ENCODE measurements at places on chromosomes 2 and 18. TPM values are rescaled to one million over a fixed set of nuclear protein-coding genes. Genes with fewer than 3 reads are reported as not detected.
A peak's percentile ranks its signal among the peaks of the same experiment; 100 is the strongest.

GRCh38 chr2:110124939-110125691, 9.5 kb upstream of the MALL start:
- H3K27ac ChIP-seq, result no peak overlapping the region
- DNase-seq, result no peak
- no peaks in the 10 kb centered on the region for H3K36me3 ChIP-seq
- H3K27me3 ChIP-seq, result peaks cover 3% of the 10 kb centered on the region
- no peak overlapping the region for H3K4me3 ChIP-seq

DNA sequence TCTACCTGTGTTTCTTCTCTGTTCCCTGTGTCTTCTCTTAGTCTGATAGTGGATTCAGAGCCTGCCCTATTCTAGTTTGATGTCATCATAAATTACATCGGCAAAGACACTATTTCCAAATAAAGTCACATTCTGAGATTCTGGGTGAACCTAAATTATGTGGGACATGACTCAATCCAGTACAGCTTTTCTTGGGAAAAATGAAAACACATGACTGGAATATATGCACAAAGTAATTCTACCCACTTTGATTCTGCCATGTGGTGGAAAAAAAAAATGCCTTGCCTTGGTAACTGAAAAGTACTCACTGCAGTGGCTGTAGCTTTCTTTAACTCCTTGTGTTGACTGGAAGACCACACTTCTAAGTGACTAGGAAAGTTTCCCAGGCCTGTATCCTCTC, 73.7 kb downstream of the LRATD1 start:
- H3K4me3 ChIP-seq, result no peak overlapping the region
- peaks cover 50% of the 10 kb centered on the region for H3K27me3 ChIP-seq
- no peak overlapping the region for H3K27ac ChIP-seq
- no peak for DNase-seq
- H3K36me3 ChIP-seq, result no peaks in the 10 kb centered on the region

DNA sequence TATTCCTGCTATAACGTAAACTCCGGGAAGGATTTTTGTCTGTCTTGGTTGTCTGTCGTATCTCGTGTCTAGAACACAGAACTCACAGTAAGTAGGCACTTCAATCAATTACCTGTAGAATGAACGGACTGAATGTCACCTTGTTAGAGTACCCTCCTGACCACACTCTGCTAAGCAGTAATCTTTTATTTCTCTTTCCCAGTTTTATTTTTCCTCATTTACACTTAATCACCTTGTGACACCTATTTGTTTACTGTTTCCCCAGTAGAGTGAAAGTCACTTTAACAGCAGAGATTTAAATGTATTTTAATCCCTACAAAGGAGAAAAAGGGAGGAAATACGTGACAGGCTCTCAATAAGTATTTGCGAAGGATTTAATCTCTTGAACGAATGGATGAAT, 514 bp upstream of the EPB41L5 start:
- peaks cover 13% of the 10 kb centered on the region for H3K36me3 ChIP-seq
- H3K27me3 ChIP-seq, result no peaks in the 10 kb centered on the region
- peak overlapping the region; percentile 87 for H3K27ac ChIP-seq
- peak overlapping the region; percentile 86 for H3K4me3 ChIP-seq

GRCh38 chr2:173028141-173028540, 47.5 kb upstream of the MAP3K20 start:
- no peak overlapping the region for H3K4me3 ChIP-seq
- H3K27me3 ChIP-seq, result no peaks in the 10 kb centered on the region
- peaks cover 21% of the 10 kb centered on the region for H3K4me1 ChIP-seq
- DNase-seq, result no peak

- peaks cover 7% of the 10 kb centered on the region for H3K4me1 ChIP-seq
- H3K27ac ChIP-seq, result no peak overlapping the region
- no peaks in the 10 kb centered on the region for H3K27me3 ChIP-seq
- H3K36me3 ChIP-seq, result no peaks in the 10 kb centered on the region
- no peak for DNase-seq
- no peak overlapping the region for H3K4me3 ChIP-seq
These were observed 106.5 kb downstream of the SMC6 start for GRCh38 chr2:17646838-17647701.

DNA sequence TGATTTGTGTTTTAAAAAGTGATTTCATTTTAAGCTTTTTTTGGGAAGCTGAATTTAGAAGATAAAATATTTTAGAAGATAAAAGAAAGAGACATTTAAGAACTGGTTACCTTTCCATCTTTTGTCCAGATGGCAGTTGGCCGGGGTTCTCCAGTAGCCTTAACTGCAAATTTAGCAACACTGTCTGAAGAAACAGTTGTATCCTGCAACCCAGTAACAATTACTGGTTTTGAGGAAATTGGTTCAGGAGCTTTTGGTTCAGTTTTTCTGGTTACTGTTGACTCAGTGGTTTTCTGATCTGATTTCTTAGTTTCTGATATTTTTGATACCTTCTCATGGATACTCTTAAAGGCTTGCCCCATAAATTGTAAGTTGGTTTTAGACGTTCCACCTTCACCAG, 49.9 kb downstream of the PLEKHA3 start:
- peaks cover 47% of the 10 kb centered on the region for H3K36me3 ChIP-seq
- no peaks in the 10 kb centered on the region for H3K27me3 ChIP-seq
- H3K4me3 ChIP-seq, result no peak overlapping the region

DNA sequence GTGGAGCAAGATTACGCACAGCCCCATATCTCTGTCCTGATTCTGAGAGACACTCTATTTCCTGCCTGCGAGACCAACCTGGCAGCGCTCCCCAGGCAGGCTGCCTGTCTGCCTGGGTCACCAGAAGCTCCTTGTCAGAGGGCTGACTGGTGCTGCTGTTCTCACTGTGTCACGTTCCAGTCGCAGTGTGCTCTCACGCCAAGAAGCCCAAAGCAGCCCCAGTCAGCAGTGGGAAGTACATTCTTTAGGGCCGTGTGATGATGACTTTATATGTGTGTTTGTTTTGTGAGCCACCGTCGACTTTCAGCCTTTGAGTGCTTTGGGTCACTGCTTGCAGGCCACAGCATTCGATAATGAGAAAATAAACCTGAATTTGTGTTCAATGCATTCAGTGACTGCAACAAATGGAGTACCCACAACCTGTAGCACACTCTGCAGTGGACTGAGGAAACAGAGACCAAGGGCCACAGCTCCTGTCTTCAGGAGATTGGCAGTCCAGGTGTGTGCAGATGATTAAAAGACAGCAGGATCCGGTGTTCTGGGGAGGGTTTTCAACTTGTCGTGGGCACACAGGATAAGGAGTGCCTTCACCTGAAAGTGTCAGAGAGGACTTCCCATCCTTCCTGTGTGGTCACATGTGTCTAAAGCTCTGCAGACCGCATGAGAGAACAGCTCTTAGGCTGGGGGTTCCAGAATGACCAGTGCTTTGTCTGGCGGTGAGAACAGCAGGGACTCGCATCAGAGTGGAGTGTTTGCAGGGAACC, 4.8 kb downstream of the TNFRSF11A start:
- H3K4me3 ChIP-seq, result no peak overlapping the region
- H3K36me3 ChIP-seq, result no peaks in the 10 kb centered on the region
- no peak overlapping the region for H3K27ac ChIP-seq
- DNase-seq, result no peak
- peaks cover 21% of the 10 kb centered on the region for H3K4me1 ChIP-seq

GRCh38 chr2:191636586-191636985, 41.4 kb upstream of the NABP1 start:
- no peak overlapping the region for H3K4me3 ChIP-seq
- no peak overlapping the region for H3K27ac ChIP-seq
- H3K36me3 ChIP-seq, result no peaks in the 10 kb centered on the region
- H3K27me3 ChIP-seq, result no peaks in the 10 kb centered on the region
- no peak for DNase-seq

- no peaks in the 10 kb centered on the region for H3K27me3 ChIP-seq
- H3K27ac ChIP-seq, result no peak overlapping the region
- no peaks in the 10 kb centered on the region for H3K4me1 ChIP-seq
- no peak overlapping the region for H3K4me3 ChIP-seq
- no peak for DNase-seq
These were observed 11.0 kb downstream of the CDH7 start for GRCh38 chr18:65761636-65762295.

DNA sequence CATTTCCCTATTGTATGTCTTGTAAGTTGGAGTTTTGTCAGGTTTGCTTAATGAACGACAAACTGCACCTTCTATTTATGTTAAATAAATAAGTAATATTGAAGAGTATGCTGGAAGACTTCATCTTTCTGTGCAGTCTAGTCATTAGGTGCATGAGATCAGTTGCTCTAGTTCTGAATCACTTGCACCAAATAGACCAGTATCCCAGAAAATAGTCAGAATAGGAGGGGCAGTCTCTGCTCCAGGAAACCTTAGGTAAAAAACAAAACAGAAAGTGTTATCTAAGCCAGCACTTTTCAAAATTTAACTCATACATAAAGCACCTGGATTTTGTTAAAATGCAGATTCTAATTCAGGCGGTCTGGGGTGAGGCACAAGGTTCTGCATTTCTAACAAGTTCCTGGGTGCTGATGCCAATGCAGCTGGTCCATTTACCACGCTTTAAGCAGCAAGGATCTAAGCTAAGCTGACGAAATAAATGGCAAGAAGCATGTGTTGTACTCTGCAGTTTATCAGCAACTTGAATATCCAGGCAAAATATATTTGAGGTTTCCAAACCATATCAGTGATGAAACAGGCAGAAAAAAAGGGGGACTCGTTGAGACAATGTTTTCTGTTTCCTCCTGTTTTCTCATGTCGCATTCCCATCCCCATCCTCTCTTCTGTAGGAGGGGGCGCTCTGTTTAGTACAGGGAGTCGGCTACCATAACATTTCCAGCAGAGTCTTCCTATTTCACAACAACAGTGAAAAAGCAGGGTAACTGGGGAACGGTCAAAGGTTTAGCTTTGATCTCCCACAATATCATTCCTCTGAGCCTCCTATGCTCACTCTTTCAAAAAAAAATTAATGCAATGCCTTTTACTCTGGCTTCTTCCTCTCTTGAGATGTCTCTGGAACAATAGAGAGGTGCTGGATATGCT, 106.4 kb downstream of the MBD2 start:
- H3K4me1 ChIP-seq, result peaks cover 2% of the 10 kb centered on the region
- no peaks in the 10 kb centered on the region for H3K27me3 ChIP-seq
- DNase-seq, result no peak
- H3K27ac ChIP-seq, result no peak overlapping the region
- H3K4me3 ChIP-seq, result no peak overlapping the region
- H3K36me3 ChIP-seq, result no peaks in the 10 kb centered on the region

DNA sequence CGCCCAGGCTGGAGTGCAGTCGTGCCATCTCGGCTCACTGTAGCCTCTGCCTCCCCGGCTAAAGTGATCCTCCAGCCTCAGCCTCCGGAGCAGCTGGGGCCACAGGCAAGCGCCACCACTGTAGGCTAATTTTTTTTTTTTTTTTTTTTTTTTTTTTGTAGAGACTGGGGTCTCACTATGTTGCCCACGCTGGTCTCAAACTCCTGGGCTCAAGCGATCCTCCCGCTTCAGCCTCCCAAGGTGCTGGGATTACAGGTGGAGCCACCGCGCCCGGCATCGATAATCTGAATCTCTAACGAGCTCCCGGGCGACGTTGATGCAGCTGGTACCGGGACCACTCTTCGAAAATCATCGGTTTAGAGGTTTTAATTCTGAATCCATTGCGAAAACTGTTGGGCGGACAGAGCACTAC, 520 bp upstream of the CYP20A1 start:
- no peaks in the 10 kb centered on the region for H3K27me3 ChIP-seq
- peak overlapping the region; percentile 98 for H3K27ac ChIP-seq
- no peak for DNase-seq
- H3K36me3 ChIP-seq, result peaks cover 10% of the 10 kb centered on the region
- H3K4me1 ChIP-seq, result peaks cover 5% of the 10 kb centered on the region
- peak overlapping the region; percentile 95 for H3K4me3 ChIP-seq

- H3K4me1 ChIP-seq, result peaks cover 2% of the 10 kb centered on the region
- peaks cover 9% of the 10 kb centered on the region for H3K27me3 ChIP-seq
- no peak overlapping the region for H3K27ac ChIP-seq
- H3K36me3 ChIP-seq, result no peaks in the 10 kb centered on the region
- DNase-seq, result no peak
- no peak overlapping the region for H3K4me3 ChIP-seq
These were observed 62.4 kb upstream of the ACVR1 start for GRCh38 chr2:157938556-157938955.

- H3K4me1 ChIP-seq, result no peaks in the 10 kb centered on the region
- peaks cover 74% of the 10 kb centered on the region for H3K27me3 ChIP-seq
- H3K36me3 ChIP-seq, result no peaks in the 10 kb centered on the region
- no peak overlapping the region for H3K27ac ChIP-seq
- no peak for DNase-seq
These were observed 7.0 kb upstream of the CIDEA start for GRCh38 chr18:12246849-12247808.

- no peaks in the 10 kb centered on the region for H3K4me1 ChIP-seq
- H3K4me3 ChIP-seq, result no peak overlapping the region
- no peak overlapping the region for H3K27ac ChIP-seq
- peaks cover 44% of the 10 kb centered on the region for H3K36me3 ChIP-seq
These were observed 112.8 kb downstream of the ANTXR1 start for GRCh38 chr2:69125816-69126215.

GRCh38 chr18:55510809-55511208, 77.2 kb downstream of the TCF4 start:
- no peaks in the 10 kb centered on the region for H3K36me3 ChIP-seq
- peaks cover 38% of the 10 kb centered on the region for H3K4me1 ChIP-seq
- H3K4me3 ChIP-seq, result no peak overlapping the region
- no peak for DNase-seq

DNA sequence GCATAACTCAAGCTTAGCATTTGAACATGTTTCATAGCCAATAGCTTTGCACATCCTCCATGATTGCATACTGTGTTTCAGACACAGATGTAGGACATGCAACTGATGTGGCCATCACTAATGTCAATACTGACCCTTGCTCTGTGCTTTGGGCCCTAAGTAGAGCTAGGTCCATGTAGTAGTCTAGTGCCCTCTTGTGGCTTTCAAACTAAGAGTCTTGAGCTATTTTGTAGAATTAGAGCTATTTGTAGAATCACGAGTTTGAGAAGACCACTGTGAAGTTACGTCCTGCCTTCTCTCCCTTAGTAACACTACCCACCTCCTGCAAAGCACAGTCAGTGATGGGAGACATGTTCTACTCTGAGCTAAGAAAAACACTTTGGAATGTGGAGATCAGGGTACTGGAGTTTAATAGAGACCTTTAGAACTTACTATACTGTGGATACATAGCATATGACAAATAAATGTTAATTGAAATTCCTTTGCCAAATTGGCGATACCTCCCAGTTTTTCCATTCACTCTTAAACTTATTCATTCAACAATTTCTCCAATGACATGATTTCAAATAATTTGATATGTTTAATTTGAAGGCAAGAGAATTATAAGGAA, 306.5 kb upstream of the TNP1 start:
- H3K27me3 ChIP-seq, result no peaks in the 10 kb centered on the region
- H3K27ac ChIP-seq, result no peak overlapping the region

Gene MROH2A
- total RNA-seq, result not detected

Gene AGXT
- not detected for total RNA-seq

Gene CPO
- not detected for total RNA-seq

Gene LOXHD1
- 0.14 TPM for total RNA-seq

Gene AKAIN1
- not detected for total RNA-seq

Gene CXCR1
- not detected for total RNA-seq

Gene TDRD15
- total RNA-seq, result not detected

Gene ACKR3
- 78.7 TPM for total RNA-seq

Gene KLHL41
- 0.56 TPM for total RNA-seq
